ENCODE measurements at places on chromosomes 13 and 19.
A peak's percentile ranks its signal among the peaks of the same experiment; 100 is the strongest.

GRCh38 chr13:67100730-67101129, 129.4 kb downstream of the PCDH9 start:
- DNase-seq = no peak

- DNase-seq = no peak
Observed at GRCh38 chr13:70816853-70817252, 708.6 kb upstream of the KLHL1 start.

DNA sequence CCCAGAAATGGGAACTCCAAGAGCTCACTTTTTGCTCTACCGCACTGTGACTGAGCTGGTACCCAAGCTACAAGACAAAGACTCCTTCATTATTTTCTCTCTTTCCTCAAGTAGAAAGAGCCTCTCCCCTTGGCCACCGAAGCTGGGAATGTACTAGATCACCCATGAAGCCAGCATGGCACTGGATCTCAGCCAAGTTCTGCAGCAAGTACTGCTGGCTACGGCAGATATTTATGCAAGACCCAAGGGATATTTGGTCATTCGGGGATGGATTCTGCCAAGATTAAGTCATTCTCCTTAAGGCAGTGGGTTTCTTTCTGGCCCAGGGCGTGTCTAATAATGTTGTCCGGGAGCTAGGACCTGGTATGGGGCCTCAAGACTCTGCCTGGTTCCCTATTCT, 633.5 kb downstream of the SLITRK1 start:
- no peak for DNase-seq

GRCh38 chr19:47044946-47045866, 3.2 kb downstream of the TMEM160 start:
- no peak for DNase-seq

DNA sequence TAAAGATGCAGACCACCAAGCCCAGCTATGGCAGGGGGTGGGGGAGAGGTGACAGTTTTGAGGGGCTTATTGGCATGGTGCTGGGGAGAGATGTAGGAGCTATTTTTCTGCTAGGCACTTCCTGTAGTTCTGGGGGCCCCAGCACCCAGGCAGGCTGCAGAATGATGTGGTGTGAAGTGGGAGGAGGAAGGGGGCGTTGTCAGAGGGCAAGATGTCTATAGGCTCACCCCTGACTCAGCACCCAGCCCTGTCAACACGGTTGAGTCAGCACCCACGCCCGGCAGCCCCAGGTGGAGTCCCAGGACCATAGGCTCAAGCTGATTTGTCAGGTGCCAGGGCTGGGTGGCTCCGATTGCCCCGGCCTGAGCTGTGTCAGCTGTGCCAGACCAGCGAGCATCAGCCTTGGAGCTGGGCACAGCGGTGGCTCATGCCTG, 5.8 kb downstream of the KLF2 start:
- peak; percentile 82 for DNase-seq

DNA sequence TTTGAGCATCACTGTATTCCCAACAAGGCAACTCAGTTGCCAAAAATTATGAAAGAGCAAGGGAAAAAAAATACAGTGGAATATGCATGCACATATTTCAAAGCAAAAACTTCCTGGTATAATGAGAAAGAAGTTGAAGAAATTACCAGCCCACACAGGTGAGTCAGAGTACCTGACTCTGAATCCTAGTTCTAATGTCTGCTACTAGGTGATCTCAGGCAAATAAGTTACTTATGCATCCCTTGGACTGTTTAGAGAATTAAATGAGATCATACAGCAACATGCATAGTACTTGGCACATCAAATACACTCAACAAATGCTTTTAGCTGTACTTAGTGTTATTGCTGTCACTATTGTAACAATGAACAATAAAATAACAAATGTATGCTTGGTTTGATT, 144.9 kb downstream of the MIPEP start:
- no peak for DNase-seq

- no peak for DNase-seq
Observed at GRCh38 chr19:1680976-1681375, 28.6 kb upstream of the TCF3 start.

- no peak for DNase-seq
Observed at GRCh38 chr13:40986101-40986856, 32.8 kb downstream of the ELF1 start.

DNA sequence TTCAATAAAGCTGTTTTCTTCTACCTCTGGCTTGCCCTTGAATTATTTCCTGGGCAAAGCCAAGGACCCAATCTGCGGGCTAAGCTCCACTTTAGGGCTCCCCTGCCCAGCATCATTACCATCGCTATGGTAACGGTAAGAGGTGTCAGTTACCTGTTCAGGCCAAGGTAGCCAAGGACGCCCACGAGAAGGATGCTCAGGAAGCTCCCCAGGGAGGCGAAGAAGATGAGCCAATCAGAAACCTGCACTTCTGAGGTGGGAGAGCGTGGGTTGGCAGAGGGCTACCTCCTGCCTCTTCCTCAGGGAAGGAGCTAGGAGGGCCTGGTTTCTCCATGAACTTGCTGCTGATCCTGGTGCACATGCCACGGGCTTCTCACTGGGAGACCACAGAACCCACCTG, 24.7 kb downstream of the IL12RB1 start:
- no peak for DNase-seq

- DNase-seq = no peak
Observed at GRCh38 chr13:72005455-72005854, 138.5 kb upstream of the DACH1 start.

DNA sequence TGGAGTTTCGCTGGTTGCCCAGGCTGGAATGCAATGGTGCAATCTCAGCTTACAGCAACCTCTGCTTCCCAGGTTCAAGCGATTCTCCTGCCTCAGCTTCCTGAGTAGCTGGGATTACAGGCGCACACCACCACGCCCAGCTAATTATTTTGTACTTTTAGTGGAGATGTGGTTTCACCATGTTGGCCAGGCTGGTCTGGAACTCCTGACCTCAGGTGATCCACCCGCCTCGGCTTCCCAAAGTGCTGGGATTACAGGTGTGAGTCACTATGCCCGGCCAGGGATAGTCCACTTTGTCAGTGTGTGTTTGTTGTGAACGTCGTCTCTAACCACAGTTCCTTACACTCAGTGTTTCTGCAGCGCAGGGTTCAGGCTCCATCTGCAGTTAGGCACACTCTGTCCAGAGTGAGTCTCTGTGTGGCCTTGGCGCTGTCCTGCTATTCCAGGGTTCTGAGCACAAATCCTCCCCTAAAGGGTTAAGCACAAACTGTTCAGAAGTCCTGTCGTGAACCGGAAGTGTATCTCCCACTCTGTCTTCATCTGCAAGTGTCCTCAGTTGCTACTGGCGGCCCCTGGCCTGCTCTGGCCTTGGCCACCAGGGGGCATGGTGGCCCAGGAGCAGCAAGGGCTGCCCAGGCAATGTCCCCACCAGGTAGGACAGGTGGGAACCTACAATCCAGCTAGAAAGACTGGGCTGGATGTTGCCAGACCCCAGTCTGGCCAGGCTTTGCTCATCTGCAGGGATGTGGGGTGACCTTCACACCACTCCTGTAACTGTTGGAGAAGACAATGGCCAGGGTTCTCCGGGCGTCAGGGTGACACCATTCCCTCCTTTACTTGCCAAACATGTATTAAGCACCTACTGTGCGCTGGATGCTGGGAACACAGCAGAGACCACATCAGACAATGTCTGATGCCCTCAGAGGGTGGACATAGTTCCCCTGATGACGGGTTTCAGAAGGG, 38.8 kb upstream of the GATAD2A start:
- DNase-seq = peak; percentile 81

DNA sequence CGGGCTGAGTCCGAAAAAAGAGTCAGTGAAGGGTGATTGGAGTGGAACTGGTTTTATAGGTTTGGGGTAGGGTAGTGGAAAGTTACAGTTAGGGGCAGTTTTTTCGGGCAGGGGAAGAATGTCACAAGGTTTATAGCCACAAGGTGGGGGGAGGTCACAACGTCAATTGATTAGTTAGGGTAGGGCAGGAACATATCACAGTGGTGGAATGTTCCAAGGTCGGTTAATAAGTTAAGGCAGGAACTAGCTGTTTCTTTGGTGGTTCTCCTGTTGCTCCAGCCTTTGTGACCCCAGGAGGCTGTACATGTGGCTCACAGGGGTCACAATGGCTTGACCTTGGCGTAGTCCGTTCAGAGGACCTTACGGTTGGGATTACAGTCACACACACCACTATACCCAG, 20.3 kb downstream of the RDH8 start:
- DNase-seq = no peak

DNA sequence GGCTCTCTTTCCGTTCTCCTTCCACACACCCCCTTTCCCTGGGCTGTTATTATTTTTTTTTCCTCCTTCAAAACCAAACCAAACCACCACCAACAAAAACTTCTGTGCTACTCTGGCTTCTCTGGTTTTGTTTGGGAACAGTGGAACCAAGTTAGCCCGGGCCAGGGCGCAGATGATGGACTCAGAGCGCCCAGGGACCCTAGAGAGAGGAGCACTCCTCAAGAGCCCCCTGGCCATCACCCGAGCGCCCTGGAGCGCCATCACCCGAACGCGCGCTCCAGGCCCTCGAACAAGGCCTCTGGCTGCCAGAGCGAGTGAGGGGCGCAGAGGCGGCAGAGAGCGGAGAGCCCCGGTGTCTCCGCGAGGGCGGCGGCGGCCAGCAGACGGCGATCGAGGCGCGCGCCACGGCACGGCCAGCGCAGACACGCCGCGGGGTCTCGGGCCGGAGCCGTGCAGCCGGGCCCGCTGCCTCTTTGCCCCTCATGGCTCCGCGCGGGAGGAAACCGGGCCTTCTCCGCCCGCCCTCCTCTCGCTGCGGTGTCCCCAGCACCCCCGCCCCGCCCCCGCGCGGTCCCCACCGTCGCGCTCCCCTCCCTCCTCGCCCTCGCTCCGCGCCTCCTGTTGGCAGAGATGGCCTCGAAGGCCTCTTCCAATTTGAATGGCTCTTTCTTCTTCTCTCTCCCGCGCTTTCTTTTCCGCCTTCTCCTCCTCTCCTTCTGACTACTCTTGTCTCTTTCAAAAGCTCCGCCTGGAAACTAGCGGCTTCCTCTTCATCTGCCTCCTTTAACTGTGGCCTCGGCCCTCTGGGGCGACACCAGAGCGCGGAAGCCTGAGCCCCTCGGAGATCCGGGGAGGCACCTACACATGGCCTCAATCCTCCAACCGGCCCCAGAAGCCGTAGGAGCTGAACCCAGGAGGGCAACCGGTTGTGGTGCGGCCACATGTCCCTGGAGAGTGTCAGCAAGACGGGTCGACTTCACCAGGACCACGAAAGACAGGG, 4.1 kb upstream of the SOX1 start:
- no peak for DNase-seq

- DNase-seq = no peak
Observed at GRCh38 chr13:78712831-78713230, 53.9 kb upstream of the OBI1 start.

DNA sequence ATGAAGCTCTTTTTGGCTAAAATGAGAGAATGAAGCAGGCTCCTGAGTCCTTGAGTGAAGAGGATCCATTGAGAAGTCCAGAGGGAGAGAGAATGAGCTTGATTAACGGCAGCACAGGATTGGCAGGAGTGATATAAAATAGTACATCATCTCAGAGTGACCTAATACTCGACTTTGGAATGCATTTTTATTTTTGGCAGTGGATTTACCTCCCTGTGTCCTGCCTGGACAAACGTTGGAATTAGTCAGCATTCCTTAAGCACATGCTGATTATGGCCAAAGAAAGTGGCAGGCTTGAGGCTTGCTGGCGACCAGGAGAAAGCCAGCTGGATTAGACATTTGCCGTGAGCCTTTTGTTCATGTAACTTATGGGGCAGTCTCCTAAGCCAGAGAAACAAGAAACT, 22.9 kb downstream of the LRCH1 start:
- no peak for DNase-seq

DNA sequence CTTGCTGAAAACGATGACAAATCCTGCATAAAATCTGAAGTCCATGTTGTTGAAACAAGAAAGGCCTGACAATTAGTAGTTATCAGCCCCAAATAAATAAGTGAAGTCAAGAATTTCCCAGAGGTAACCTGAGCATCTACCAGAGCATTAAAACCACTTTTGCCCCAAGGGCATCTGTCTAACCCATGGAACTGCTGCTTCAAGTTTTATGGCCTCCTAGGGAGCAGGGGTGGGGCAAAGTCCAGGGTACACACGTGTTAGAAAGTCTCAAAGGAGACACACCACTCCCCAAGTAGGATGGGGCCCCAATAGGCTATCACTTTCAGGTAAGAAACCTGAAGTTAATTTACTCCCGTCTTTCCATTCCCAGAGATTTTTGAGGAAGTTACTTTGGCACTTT, 81.1 kb downstream of the CACNA1A start:
- DNase-seq = no peak

DNA sequence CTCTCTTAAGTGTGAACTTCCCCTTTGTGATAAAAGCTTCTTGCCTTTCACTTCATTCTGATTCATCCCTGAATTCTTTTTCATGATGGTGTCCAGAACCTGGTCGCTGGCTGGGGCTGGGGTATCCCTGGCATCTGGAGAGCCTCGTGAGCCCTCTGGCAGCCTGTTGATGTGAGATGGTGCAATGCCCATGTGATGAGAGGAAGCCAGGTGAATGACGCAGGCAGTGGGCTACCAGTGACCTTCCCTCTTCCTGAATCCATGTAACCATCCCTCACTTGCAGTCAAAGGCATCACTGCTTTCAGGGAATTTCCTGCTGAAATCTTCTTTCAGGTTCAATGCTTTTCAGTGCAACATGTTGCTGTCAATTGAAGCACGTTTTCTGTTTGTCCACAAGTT, 158.6 kb upstream of the SLC10A2 start:
- DNase-seq = no peak

GRCh38 chr13:25084096-25084495, 11.8 kb upstream of the PABPC3 start:
- no peak for DNase-seq

- peak; percentile 93 for DNase-seq
Observed at GRCh38 chr13:24512197-24512907, at the start of gene PARP4. PARP4 (minus strand) TSS chr13:24512778; CDS start chr13:24503776, 9,002 bp downstream.

GRCh38 chr13:112042496-112042895, 24.5 kb upstream of the SOX1 start:
- DNase-seq = no peak

DNA sequence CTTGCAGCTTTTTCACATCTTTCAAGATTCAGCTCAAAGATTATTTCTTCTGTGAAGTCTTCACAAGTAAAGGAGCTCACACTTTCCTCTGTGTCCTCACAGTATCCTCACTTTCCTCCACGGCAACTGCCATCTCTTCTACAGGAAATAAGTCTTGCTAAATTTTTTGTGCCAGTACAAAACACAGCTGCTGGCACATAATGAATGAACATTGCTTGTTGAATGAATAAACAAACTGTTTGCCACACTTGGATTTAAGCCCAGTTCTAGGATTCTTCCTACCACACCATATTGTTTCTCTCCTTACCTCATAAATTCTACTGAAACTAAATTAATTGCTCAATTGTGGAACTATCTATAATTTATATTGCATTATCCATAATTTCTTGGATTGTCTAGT, 59.5 kb downstream of the RAP2A start:
- DNase-seq = no peak

- DNase-seq = no peak
Observed at GRCh38 chr13:93173654-93174053, 53.0 kb upstream of the GPC6 start.

DNA sequence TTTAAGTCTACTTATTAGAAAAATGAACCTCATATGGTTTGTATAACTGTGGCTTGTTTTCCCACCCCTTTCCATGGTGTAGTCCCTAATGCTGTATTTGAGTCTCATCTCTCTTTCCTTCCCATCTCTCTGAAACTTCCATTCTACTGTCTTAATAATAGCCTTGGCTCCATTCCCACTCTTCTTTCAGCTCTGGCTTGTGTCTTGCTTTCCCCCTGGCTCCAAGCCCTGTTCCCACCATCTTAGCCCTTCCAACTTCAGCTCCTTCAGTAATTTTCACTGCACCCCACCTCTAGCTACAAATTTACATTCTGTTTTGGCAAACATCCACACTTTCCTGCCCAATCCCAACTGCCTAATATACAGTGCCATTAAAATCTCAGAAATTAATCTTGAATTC, 137.5 kb downstream of the SLITRK6 start:
- no peak for DNase-seq
